ENCODE measurements at places on chromosomes 5 and 9. TPM values are rescaled to one million over a fixed set of nuclear protein-coding genes. Genes with fewer than 3 reads are reported as not detected.

- no peaks in the 10 kb centered on the region for H3K27me3 ChIP-seq
- peaks cover 7% of the 10 kb centered on the region for H3K36me3 ChIP-seq
- H3K4me3 ChIP-seq, result no peak overlapping the region
- H3K4me1 ChIP-seq, result no peaks in the 10 kb centered on the region
These were observed 86.2 kb downstream of the HACD4 start for GRCh38 chr9:20945269-20945668.

CYSRT1 gene
- total RNA-seq, result not detected

- H3K4me1 ChIP-seq, result no peaks in the 10 kb centered on the region
- no peak for DNase-seq
- no peaks in the 10 kb centered on the region for H3K27me3 ChIP-seq
- no peak overlapping the region for H3K4me3 ChIP-seq
- H3K27ac ChIP-seq, result no peak overlapping the region
- no peaks in the 10 kb centered on the region for H3K36me3 ChIP-seq
These were observed 17.2 kb downstream of the C5orf63 start for GRCh38 chr5:127055880-127056653.

DNA sequence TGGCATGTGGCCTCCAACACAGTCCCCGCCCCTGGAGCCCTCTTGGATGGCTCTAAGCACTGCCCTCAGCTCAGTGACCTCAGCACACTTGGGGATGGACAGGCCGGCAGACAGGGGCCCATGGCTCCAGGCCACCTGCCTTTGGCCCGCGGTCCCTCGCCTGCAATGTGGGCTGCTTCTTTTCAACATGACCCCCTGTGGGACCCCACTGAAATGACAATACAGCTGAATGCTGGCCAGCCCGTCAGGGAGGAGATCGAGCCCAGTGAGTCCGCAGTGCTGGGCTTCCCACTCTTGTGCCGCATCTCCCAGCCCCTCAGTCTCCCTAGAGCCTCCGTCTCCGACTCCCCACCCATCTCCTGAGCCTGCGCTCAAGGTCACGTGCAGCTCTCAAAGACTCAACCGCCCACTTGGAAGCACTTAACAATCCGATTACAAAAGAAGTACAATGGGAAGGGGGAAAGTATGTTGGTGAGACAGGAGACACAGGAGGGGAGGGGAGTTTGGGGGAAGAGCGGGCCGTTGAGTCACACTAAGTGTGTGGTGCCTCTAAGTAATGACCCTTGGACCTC lies 238.9 kb downstream of the HSPA4 start:
- H3K27ac ChIP-seq, result no peak overlapping the region
- H3K27me3 ChIP-seq, result no peaks in the 10 kb centered on the region
- H3K36me3 ChIP-seq, result no peaks in the 10 kb centered on the region
- no peaks in the 10 kb centered on the region for H3K4me1 ChIP-seq
- no peak overlapping the region for H3K4me3 ChIP-seq

GRCh38 chr5:138489683-138490061 lies 24.4 kb downstream of the EGR1 start:
- no peak for DNase-seq
- no peaks in the 10 kb centered on the region for H3K36me3 ChIP-seq
- peaks cover 29% of the 10 kb centered on the region for H3K27me3 ChIP-seq
- no peak overlapping the region for H3K27ac ChIP-seq
- no peak overlapping the region for H3K4me3 ChIP-seq

GRCh38 chr5:6424110-6424659 lies 24.5 kb upstream of the UBE2QL1 start:
- H3K36me3 ChIP-seq, result no peaks in the 10 kb centered on the region
- no peak overlapping the region for H3K4me3 ChIP-seq
- no peaks in the 10 kb centered on the region for H3K27me3 ChIP-seq

NPR3 gene
- 1.5 TPM for total RNA-seq

FAM163B gene
- total RNA-seq, result not detected

DNA sequence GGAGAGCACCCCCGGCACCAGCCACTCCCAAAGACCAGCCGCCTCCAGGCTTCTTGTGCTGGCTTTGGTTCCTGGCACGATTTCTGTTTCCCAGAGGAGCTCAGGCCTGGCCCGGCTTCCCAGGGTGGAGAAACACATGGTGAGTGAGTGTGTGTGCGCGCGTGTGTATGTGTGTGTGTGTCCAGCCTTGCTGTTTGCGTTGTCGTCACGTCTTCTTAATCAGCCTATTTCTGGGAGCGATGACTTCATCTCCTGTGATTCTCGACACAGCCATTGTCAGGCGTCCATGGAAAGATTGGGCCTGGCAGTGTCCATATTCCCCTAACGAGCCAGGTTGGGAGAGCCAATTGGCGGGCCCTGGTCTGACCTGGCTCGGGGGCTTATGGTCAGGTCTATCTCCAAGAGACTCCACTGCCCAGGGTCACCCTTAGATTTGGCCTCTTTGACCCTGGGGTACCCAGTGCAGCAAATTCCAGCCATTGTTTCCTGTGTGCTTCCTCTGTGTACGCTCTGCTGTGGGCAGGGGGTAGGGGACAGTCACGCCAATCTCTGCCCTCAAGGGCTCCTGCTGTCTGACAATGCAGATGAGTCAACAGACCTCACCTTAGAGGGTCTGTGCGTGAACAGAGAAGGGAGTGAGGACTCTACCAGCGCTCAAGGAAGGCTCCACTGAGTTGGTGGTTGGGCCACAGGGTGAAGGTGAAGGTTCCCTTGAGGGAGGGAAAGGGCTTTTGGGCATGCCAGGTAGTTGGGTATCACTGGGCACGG lies 73.8 kb downstream of the DAB2IP start:
- DNase-seq, result peak; percentile 98
- H3K27ac ChIP-seq, result peak overlapping the region; percentile 88
- H3K4me3 ChIP-seq, result no peak overlapping the region
- no peaks in the 10 kb centered on the region for H3K27me3 ChIP-seq

NUTM2G gene
- total RNA-seq, result not detected

DNA sequence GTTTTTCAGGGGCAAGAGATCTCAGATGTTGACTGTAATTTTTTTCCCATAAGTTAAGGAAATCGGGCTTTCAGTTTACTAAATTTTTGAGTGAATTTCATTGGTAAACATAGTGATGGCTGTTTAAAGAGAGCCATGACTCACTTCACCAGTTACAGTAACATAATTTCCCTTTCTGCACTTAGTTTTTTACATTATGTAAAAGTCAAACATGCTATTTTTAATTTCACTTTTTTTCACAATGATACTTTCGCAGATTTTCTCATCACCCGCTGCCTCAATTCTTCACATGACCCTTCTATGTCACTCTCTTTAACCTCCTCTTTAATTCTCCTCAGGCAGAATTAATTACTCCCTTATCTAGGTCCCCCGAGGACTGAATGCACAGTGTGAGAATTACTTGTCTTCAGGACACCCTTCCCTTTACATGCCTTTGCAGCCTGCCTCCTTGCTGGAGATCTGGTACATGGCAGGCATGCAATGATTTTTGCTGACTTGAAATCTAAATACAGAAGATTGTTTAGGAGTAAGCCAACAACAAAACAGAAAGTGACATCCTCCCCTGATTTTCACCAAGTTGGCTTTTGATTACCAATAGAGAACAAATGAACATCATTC lies 217.5 kb upstream of the S1PR3 start:
- no peaks in the 10 kb centered on the region for H3K36me3 ChIP-seq
- no peak for DNase-seq
- H3K4me3 ChIP-seq, result no peak overlapping the region
- no peaks in the 10 kb centered on the region for H3K27me3 ChIP-seq

GRCh38 chr9:135979547-135980166 lies 18.5 kb upstream of the UBAC1 start:
- no peak for DNase-seq
- no peak overlapping the region for H3K4me3 ChIP-seq
- H3K27ac ChIP-seq, result peak overlapping the region; percentile 81
- H3K27me3 ChIP-seq, result no peaks in the 10 kb centered on the region

C5orf52 gene
- not detected for total RNA-seq

DNA sequence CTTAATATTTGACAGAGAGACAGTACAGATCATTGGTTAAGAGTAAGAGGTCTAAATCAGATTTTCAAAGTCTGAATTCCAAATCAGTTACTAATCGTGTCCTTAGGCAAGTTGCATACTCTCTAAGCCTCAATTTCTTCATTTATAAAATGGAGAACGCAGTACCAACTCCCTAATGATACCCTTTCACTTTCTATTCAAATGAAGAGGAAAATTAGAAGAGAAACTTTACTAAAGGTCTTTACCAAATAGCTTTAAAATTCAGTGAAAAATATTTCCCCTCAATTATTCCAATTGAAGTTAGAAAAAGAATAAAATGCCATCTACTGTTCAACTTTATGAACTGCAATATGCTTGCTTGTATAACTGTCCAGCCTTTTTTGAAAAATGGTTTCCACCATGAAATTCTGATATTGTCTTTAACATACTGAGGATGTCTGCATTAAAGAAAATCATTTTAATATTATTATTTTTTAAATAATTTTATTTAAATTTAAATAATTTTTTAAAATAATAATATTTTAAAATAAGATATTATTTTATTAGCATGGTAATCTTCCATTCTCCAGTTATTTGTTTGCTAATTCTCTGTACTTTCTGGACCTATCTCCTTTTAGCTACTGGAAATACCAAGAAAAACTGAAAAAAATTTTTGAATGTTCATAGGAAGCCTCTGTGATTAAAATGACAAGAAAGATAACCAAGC lies 36.0 kb downstream of the POC5 start:
- no peak overlapping the region for H3K4me3 ChIP-seq
- H3K4me1 ChIP-seq, result peaks cover 3% of the 10 kb centered on the region
- H3K27me3 ChIP-seq, result no peaks in the 10 kb centered on the region
- no peaks in the 10 kb centered on the region for H3K36me3 ChIP-seq
- no peak for DNase-seq

GRCh38 chr5:168176941-168177340 lies 114.5 kb upstream of the WWC1 start:
- no peaks in the 10 kb centered on the region for H3K27me3 ChIP-seq
- H3K4me1 ChIP-seq, result no peaks in the 10 kb centered on the region
- H3K4me3 ChIP-seq, result no peak overlapping the region
- DNase-seq, result no peak
- no peak overlapping the region for H3K27ac ChIP-seq

DNA sequence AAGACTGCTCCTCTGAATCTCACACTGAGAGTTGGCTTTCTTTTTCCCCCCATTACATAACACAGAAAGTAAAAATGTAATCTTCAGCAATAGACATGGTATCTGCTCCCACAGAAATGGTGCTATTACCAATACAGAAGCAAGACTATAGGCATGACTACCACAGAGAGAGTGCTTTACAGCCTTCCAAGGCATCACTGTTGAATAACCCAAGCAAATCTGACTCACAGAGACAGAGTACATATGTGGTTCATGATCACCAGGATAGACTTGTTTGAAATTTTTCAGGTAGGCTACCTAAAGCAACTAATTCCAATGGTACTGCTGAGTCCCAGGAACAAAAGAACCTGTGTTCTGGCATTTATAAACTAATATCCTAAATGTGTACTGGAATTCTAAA lies 1373.4 kb upstream of the C9orf72 start:
- no peak overlapping the region for H3K27ac ChIP-seq
- H3K36me3 ChIP-seq, result no peaks in the 10 kb centered on the region
- H3K4me1 ChIP-seq, result no peaks in the 10 kb centered on the region
- no peaks in the 10 kb centered on the region for H3K27me3 ChIP-seq

DNA sequence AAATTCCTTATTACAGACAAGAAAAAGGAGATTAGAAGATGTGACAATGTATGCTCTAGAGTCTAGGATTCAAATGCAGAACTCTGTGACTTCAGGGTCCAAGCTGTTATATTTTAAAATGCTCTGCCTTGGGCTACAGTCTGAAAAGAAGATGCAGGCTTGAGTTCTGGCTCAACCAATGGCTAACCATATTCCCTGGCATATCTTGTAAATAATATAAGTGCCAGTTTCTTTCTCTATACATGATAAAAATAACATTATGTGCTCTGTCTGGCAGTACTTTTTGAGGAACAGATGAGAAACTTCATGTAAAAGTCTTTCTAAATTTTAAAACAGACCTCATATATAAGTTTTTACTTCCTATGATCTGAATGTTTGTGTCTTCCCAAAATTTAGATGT lies 926.5 kb upstream of the CDH6 start:
- H3K36me3 ChIP-seq, result no peaks in the 10 kb centered on the region
- H3K4me3 ChIP-seq, result no peak overlapping the region
- H3K4me1 ChIP-seq, result no peaks in the 10 kb centered on the region
- no peak overlapping the region for H3K27ac ChIP-seq
- DNase-seq, result no peak

CXCL14 gene
- total RNA-seq, result 2.3 TPM

GRCh38 chr9:95075700-95076099 lies 241.8 kb downstream of the FANCC start:
- H3K27me3 ChIP-seq, result no peaks in the 10 kb centered on the region
- H3K4me1 ChIP-seq, result peaks cover 89% of the 10 kb centered on the region
- no peak overlapping the region for H3K4me3 ChIP-seq
- peak overlapping the region; percentile 85 for H3K27ac ChIP-seq
- DNase-seq, result no peak
- no peaks in the 10 kb centered on the region for H3K36me3 ChIP-seq

GRCh38 chr9:82273121-82273520 lies 284.5 kb downstream of the SPATA31D1 start:
- H3K4me1 ChIP-seq, result no peaks in the 10 kb centered on the region
- H3K36me3 ChIP-seq, result no peaks in the 10 kb centered on the region
- H3K4me3 ChIP-seq, result no peak overlapping the region
- DNase-seq, result no peak

MARVELD2 gene
- 2.6 TPM for total RNA-seq

GRCh38 chr9:94903961-94904421 lies 177.5 kb downstream of the AOPEP start:
- no peaks in the 10 kb centered on the region for H3K27me3 ChIP-seq
- H3K36me3 ChIP-seq, result no peaks in the 10 kb centered on the region
- no peak overlapping the region for H3K4me3 ChIP-seq
- H3K27ac ChIP-seq, result no peak overlapping the region
- peaks cover 29% of the 10 kb centered on the region for H3K4me1 ChIP-seq
- no peak for DNase-seq

IFNA13 gene
- not detected for total RNA-seq

DNA sequence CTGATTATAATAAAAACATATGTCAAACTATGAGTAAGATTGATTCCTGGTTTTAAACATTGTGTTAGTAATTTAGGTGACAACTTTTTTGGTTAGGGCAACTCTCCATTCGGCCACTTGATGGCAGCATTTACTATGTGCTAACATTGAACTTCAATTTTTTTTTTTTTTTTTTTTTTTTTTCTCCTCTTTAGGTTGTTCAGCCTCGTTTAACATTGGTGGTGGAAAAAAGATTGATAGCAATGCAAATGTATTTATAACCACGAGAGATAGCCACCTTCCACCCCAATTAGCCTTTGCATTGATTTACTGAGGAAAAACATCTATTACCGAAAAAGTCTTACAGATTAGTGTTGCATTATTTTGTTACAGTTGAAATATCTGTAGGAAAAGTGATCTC lies 159.1 kb downstream of the CSNK1G3 start:
- H3K27me3 ChIP-seq, result no peaks in the 10 kb centered on the region
- H3K4me1 ChIP-seq, result peaks cover 15% of the 10 kb centered on the region
- no peak for DNase-seq
- no peaks in the 10 kb centered on the region for H3K36me3 ChIP-seq
- H3K27ac ChIP-seq, result no peak overlapping the region

NR4A3 gene
- 34.0 TPM for total RNA-seq

GRCh38 chr9:103522409-103522808 lies 527.3 kb downstream of the CYLC2 start:
- DNase-seq, result no peak
- no peaks in the 10 kb centered on the region for H3K4me1 ChIP-seq
- H3K27me3 ChIP-seq, result no peaks in the 10 kb centered on the region
- H3K27ac ChIP-seq, result no peak overlapping the region

Measured in gastrocnemius medialis (tissue), 4 donors.